ENCODE measurements at places on chromosomes 4 and X. TPM values are rescaled to one million over a fixed set of nuclear protein-coding genes. Genes with fewer than 3 reads are reported as not detected.

Gene UGT2B17
- total RNA-seq, result not detected

Gene SEC24B
- 7.0 TPM for total RNA-seq

Gene STBD1
- total RNA-seq, result 0.57 TPM

Gene PTPN13
- total RNA-seq, result 3.0 TPM

Gene GAGE12E
- not detected for total RNA-seq

Gene CT47B1
- total RNA-seq, result not detected

Gene NPNT
- not detected for total RNA-seq

GRCh38 chr4:88957570-88957969, 99.4 kb downstream of the FAM13A start:
- DNase-seq, result no peak

DNA sequence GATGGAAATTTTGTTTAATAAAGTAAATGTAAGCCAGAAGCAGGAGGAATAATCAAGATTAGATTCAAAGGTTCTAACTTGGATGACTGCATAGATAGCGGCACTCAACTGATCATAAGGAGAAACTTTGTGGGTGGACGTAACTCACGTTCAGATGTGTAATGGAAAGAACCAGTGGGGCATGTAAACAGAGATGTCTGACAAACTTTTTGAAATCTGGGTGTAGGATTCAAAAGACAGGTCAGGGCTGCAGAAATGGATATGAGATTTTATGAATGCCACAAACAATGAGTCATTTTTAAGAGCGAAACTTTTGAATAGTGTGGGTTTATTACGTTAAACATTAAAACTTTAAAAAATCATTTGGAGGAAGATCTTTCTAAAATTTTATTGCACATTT, 375.6 kb downstream of the GBA3 start:
- no peak for DNase-seq

DNA sequence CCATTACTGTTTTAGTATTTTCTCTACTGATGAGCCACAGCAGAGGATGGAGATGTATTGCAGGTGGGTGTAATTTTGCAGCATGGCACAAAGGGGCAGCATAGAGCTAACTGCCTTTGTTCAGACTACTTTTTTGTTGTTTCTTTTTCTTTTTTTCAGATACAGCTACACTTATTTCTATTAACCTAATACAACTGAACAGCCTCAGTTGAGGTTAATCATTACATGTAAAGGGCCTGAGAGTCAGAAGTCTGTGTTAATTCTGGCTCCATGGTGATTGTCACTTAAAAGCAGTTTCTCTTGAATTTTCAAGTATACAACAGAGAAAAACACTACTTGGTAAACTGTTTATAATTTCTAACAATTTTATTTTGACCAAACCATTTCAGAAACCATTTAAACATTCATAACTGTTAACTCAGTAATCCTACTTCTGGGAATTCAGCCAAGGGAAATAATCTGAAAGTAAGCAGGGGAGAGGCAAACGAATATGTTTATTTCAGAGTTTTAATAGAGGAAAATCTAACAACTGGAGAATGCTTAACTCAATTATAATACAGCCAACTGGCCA, 13.9 kb upstream of the PPEF2 start:
- DNase-seq, result peak; percentile 14

DNA sequence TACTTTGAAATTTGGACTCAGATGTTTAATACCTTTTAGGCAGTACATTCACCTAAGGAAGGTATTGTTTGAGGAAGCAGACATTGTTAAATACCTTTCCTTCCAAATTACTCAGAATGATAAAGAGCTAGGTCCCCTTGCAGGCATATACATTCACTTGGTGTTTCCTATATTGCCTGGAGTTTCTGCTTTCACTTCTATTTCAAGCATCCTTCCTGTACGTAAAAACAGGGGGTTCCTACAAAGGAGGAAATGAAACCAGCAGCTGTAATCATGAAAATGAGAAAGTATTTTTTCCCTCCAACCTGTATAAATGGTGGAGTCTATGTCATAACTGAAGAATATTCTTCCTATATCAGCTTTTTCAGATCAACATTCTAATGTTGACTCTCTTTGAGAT, 90.4 kb upstream of the RASGEF1B start:
- DNase-seq, result no peak

- DNase-seq, result no peak
Observed at GRCh38 chrX:151009582-151009981, 26.4 kb downstream of the HMGB3 start.

GRCh38 chrX:147377728-147378127, 534.0 kb upstream of the FMR1 start:
- no peak for DNase-seq

DNA sequence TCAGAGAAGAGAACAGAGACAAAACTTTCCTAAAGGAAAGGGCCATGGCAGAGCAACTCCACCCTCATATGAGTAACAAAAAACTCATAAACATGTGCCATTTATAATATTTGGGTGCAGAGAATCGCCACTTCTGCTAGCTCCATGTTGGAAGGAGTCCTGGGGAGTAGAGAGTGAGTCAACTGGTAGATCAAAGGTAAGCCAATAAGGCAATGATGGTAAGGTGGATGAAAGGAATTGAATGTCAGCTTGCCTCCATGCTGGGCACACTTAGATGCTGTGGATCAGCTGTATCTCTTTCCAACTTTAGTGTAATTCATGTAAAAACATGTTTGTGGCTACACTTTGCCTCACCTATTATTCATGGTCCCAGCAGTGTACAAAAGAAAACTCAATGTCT, 4.7 kb downstream of the QRFPR start:
- DNase-seq, result no peak

DNA sequence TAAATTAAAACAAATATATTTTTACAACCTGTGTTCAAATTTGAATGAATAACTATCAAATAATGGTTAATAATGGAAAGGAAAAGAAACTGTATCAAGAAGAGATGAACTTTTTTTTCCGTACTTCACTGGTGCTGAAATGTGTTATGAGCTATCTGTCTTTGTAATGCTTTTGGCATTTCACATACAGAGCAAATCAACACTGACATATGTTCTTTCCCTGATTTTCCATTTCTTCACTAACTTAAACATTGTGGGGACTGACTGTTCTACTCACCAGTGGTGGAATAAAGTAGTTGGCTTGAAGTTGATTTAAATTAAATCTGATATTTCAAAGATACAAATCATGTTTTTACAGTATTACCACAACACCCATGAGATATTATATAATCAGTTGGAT, 304.0 kb upstream of the BMP3 start:
- DNase-seq, result no peak

DNA sequence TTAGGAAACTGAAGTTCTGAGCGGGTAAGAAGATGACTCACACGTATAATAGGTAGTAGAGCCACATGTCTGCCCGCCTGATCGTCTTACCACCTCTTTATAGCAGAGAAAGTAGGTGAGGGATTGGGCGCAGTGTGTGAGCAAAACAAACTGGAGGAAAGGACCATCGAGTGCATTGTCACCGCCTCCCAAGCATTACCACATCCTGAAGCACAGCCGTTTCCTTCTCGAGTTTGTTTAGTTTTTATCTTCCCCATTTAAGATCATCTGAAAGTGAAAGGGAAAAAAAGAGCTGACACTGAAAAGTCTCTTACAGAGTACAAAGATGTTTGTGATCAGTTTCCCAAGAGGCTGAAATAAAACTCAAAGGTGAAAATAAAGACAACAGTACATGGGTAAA, 14.8 kb downstream of the PDK3 start:
- peak; percentile 83 for DNase-seq

GRCh38 chrX:153921511-153922446, 4.3 kb downstream of the ARHGAP4 start:
- DNase-seq, result no peak

DNA sequence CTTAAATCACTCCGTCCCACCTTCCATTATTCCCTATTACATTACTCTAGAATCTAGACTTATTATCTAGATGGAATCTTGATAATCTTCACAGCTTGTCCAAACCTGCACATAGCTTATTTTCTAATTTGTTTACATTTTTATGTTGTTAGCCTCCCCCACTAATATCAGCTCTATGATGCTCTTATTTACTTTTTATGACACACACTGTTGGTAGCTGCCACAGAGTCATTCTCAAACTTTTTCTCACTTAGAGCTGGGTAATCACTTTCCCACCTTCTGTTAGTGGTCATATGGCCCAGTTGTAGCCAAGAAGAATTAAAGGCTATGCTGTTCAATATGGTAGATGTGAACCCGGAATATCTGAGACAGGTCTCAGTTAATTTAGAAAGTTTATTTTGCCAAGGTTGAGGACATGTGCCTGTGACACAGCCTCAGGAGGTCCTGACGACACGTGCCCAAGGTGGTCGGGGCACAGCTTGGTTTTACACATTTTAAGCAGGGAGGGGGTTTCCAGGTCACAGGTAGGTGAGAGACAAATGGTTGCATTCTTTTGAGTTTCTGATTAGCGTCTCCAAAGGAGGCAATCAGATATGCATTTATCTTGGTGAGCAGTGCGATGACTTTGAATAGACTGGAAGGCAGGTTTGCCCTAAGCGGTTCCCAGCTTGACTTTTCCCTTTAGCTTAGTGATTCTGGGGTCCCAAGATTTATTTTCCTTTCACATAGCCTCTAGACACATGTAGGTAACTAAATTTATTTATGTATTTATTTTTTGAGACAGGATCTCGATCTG, 7.0 kb upstream of the ADGRA3 start:
- no peak for DNase-seq

- peak; percentile 73 for DNase-seq
Observed at GRCh38 chr4:184355111-184355604, 119.2 kb downstream of the IRF2 start.

DNA sequence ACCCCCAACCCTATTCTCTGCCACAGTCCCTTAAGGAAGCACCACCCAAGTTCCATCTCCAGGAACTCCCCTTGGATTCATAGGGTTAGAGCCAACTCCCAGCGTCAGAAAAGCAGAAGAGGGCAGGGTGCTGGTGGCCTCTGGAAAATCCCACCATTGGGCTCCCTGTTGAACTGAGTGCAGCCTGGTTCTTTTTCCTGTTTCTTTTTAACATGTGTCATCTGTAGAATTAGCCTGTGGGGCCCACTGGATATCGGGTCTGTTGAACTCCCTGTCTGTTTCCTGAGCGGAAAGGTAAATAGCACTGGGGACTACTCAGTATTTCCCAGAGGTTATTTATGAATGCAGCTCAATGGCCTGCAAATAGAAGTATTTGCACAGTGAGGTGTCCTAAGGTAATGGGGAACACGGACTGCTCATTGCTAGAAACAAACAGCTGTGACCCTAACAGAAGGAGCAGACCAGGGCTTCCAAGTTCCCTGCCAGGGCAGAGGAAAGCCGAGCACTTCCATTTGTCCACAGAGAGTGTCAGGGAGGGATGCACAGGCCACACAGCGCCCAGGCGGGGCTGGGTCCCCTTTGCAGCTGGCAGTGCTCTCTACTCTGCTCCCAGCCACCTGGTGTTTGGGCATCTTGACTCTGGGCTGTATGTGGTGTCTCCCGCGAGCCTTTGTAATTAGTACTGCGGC, 102.6 kb downstream of the FHDC1 start:
- no peak for DNase-seq

DNA sequence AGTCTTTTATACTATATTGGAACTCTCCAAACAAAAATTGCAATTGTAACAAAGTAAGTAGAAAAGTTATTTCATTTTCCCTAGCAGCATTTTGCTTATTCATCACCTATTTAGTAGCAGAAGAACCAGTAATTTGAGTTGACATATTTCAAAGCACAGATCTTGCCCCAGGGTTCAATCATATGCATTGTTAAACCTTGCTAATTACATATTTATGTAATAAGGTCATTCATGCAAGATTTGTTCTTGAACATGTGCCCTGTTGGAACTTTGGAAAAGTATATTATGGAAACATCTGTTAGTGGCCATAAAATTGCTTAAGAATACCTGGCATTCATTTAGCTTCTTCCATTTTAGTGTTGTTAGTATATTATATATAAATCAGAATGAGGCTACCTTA, 191.7 kb downstream of the TLL1 start:
- DNase-seq, result no peak

DNA sequence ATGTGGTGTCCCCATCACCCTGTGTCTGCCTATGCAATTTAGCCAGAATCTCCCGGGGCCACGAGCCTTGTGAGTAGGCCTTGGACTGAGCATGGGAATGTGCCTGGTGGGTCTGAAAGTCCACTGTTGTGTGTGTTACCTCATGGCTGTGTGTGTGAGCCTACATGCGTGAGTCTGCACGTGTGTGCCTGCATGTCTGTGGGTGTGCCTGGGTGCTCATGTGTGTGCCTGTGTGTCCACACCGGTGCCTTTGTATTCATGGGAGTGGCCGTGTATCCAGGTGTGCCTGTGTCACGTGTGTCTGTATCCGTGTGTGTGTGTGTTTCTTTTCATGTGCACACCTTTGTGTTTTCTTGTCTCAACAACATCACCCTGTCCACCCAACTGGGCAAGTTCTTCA, 14.2 kb downstream of the ATP5ME start:
- no peak for DNase-seq

All from Daoy (cell line).